Naive B cell (primary cell): ENCODE measurements at places on chromosomes 2 and 18. TPM values are rescaled to one million over a fixed set of nuclear protein-coding genes. Genes with fewer than 3 reads are reported as not detected.
A peak's percentile ranks its signal among the peaks of the same experiment; 100 is the strongest.

- no peaks in the 10 kb centered on the region for H3K27me3 ChIP-seq
- no peak overlapping the region for H3K4me3 ChIP-seq
- H3K27ac ChIP-seq: no peak overlapping the region
- H3K4me1 ChIP-seq: peaks cover 6% of the 10 kb centered on the region
- DNase-seq: no peak
- H3K36me3 ChIP-seq: peaks cover 29% of the 10 kb centered on the region
Observed at GRCh38 chr18:42068030-42068429, 113.0 kb downstream of the PIK3C3 start.

- H3K4me1 ChIP-seq: no peaks in the 10 kb centered on the region
- H3K27ac ChIP-seq: no peak overlapping the region
- H3K4me3 ChIP-seq: no peak overlapping the region
- no peak for DNase-seq
- no peaks in the 10 kb centered on the region for H3K36me3 ChIP-seq
Observed at GRCh38 chr2:51289045-51289444, 257.1 kb upstream of the NRXN1 start.

DNA sequence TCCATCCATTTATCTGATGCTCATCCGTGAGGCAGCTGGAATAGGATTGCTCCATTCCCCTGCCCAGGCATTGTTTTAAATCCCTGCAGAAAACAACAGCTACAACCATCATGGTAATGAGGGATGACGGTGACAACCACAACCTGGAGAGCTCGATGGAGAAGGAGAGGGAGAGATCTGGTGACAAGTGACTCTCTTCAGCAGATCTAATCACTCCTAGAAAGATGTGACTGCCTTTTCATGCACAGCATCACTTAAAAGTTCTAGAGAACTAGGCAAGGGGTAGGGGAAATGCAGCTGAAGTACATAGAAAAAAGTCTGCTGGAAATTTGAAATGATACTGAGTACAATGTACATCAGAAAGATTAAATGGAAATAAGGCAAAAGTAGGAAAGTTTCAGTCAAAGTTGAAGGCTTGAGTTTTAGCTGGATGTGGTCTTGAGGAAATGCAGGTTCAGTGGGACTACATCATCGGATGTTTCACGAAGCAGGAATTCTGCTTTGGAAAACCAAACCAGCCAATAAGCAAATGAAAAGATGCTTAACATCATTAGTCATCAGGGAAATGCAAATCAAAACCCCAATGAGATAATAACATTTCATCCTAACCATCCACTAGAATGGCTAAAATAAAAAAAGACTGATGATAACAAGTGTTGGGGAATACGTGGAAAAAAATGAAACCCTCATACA lies 6.8 kb upstream of the ARHGAP25 start:
- DNase-seq: no peak
- H3K36me3 ChIP-seq: no peaks in the 10 kb centered on the region
- H3K4me3 ChIP-seq: peak overlapping the region; percentile 73
- peaks cover 44% of the 10 kb centered on the region for H3K4me1 ChIP-seq
- no peaks in the 10 kb centered on the region for H3K27me3 ChIP-seq

DNA sequence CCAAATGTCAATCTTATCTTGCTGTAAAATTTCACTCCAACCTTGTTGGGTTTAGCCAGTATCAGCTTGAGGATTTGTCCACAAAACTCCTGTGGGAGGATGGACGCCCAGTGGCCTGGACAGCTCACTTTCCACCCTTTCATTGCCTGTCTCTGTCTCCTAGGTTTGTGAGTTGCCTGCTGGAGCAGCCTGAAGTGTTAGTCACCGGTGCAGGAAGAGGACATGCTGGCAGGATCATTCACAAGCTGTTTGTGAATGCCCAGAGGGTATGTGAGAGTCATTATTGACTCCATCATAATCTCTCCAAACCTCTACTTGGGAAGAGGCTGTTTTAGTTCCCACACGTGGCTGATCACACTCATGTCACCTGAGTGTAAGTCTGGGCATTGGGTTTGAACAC lies 112.3 kb downstream of the RAB3GAP1 start:
- H3K4me1 ChIP-seq: no peaks in the 10 kb centered on the region
- DNase-seq: no peak
- H3K27me3 ChIP-seq: no peaks in the 10 kb centered on the region
- no peak overlapping the region for H3K4me3 ChIP-seq
- peaks cover 39% of the 10 kb centered on the region for H3K36me3 ChIP-seq

DNA sequence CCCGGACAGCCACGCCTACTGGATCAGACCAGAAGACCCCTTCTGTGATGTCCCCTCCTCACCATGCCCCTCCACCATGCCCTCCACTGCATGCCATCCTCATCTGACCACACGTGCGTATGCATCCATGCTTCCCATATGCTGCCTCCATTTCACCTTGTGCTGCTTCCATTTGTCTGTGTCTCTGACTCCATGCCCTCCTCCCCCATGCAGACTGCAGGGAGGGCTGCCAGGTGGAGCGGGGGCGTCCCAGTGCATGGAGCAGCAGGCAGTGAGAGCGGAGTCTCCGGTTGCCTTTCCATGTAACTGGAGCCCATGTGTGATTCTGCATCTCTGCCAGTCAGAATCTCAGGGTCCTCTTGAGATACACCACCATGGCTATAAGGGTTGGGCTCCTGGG lies 52.6 kb downstream of the COA5 start:
- DNase-seq: no peak
- no peaks in the 10 kb centered on the region for H3K27me3 ChIP-seq
- H3K27ac ChIP-seq: peak overlapping the region; percentile 12
- H3K4me3 ChIP-seq: no peak overlapping the region
- H3K4me1 ChIP-seq: peaks cover 12% of the 10 kb centered on the region

DNA sequence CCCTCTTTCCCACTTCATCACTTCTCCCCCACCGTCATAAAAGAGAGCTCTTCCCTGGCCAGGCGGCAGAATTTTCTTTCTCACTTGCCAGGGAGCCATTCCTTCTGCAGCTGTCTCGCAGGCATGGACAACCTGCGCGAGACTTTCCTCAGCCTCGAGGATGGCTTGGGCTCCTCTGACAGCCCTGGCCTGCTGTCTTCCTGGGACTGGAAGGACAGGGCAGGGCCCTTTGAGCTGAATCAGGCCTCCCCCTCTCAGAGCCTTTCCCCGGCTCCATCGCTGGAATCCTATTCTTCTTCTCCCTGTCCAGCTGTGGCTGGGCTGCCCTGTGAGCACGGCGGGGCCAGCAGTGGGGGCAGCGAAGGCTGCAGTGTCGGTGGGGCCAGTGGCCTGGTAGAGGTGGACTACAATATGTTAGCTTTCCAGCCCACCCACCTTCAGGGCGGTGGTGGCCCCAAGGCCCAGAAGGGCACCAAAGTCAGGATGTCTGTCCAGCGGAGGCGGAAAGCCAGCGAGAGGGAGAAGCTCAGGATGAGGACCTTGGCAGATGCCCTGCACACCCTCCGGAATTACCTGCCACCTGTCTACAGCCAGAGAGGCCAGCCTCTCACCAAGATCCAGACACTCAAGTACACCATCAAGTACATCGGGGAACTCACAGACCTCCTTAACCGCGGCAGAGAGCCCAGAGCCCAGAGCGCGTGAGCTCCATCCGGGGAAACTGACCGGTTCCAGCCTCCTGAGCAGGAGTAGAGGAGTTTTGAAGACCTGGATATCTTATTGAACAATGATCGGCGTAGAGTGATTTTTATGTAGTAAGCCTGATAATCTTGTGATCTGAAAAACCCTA lies at the start of gene MSGN1:
Gene MSGN1 (plus strand): TSS at position 65 of the 850 bp plus-strand sequence. CDS start 59 bp downstream, at position 124.
- no peak for DNase-seq
- H3K27ac ChIP-seq: peak within 1 kb of the TSS; percentile 66
- H3K4me1 ChIP-seq: peaks cover 61% of the 10 kb centered on the region
- H3K4me3 ChIP-seq: no peak within 1 kb of the TSS

DNA sequence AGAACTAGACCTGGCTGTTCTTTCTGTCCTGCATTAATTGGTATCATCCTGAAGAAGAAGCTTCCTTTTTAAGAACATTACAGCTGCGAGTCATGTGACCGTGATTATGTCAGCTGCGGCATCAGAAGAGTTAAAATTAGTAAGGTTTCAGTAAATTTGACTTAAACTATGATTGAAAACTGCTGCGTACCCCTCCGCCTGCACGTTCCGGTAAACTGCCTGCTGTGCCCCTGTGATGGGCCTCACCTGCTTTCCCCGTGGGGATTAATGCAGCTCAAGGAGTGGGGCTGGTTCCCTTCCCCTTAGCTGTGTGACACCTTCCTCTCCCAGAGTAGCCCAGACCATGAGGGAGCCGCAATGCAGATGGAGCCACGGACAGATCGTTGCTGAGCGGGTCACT lies 36.1 kb upstream of the MYO3B start:
- no peaks in the 10 kb centered on the region for H3K27me3 ChIP-seq
- H3K4me3 ChIP-seq: no peak overlapping the region

- H3K4me1 ChIP-seq: peaks cover 55% of the 10 kb centered on the region
- H3K27me3 ChIP-seq: no peaks in the 10 kb centered on the region
- no peak overlapping the region for H3K27ac ChIP-seq
- no peak overlapping the region for H3K4me3 ChIP-seq
- no peaks in the 10 kb centered on the region for H3K36me3 ChIP-seq
Observed at GRCh38 chr2:100237770-100238169, 84.5 kb downstream of the LONRF2 start.

DNA sequence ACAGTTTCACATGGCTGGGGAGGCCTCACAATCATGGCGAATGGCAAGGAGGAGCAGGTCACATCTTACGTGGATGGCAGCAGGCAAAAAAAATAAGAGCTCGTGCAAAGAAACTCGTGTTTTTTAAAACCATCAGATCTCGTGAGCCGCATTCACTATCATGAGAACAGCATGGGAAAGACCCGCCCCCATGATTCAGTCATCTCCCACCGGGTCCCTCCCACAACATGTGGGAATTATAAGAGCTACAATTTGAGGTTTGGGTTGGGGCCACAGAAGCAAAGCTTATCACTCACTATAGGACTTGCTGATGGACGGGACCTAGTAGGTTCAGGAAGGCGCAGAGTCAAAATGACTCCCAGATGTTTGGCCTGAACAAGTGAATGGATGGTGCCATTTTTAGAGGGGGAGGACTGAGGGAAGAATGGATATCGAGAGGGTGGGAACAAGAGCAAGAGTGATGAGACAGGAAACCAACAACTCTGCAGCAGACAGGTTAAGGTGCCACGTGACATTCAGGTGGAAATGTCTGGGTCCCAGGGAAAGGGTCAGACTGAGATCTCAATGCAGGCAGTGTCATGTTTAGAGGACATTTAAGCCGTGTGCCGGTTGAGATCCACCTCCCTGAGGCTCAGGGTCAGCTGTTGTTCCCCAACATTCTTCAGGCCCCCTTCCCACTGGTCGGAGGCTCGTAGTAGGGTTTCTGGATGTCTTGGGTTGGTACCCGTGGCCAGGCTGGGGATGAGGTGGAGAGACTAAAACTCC lies 85.7 kb downstream of the MYCN start:
- no peak overlapping the region for H3K27ac ChIP-seq
- no peak overlapping the region for H3K4me3 ChIP-seq
- H3K27me3 ChIP-seq: no peaks in the 10 kb centered on the region
- DNase-seq: no peak
- H3K36me3 ChIP-seq: no peaks in the 10 kb centered on the region
- H3K4me1 ChIP-seq: no peaks in the 10 kb centered on the region

DNA sequence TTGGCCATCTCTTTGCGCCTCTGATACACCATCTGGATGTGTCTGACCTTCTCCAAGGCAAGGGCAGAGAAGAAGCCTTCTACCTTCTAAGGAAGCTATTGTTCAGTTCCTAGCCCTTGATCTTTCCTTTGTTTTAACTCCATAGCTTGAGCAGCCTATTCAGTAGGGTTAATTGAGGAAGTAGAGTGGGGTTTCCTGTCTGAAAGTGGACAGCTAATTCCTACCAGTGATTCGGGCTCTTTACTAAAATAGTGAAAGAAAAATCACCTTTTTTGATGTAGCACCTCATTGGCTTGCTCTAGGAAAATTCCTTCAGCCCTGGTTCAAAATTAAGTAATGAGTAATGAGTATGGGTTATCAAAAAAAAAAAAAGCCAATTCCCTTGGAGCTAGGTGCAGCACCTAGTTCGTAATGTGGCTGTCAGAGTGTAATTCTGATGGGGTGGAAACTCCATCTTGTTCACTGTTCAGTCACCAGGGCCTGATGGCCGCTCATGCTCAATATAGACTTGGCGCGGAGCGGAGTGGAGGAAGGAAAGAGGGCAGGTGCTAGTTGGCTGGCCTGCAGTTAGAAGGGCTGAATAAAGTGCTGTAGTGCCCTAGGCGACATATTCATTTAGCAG lies 2.9 kb upstream of the MGAT5 start:
- H3K27ac ChIP-seq: peak overlapping the region; percentile 30
- H3K4me3 ChIP-seq: peak overlapping the region; percentile 73
- H3K36me3 ChIP-seq: peaks cover 9% of the 10 kb centered on the region
- no peaks in the 10 kb centered on the region for H3K27me3 ChIP-seq
- no peak for DNase-seq

Gene PSMA8
- 2.9 TPM for polyA plus RNA-seq

DNA sequence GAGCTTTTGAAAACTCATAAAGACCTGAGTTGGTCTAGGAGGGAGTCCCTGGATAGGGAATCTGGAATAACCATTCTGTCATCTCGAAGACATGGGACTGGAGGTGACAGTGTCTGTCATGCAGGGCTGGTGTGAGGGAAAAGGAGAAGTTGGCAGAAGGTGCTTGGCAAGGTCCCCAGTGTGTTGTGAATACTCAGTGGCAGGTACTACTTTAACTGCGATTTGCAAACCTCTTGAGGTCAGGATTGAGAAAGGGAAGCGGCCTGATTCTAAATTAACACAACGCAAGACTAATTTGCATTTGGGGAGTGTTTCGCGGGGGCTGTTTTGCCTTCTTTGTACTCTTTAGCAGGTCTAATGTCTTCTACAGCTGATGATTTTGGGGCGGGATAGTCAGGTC lies 77.0 kb upstream of the TMEM200C start:
- peak overlapping the region; percentile 16 for H3K27ac ChIP-seq
- H3K4me3 ChIP-seq: no peak overlapping the region
- H3K4me1 ChIP-seq: peaks cover 20% of the 10 kb centered on the region
- no peaks in the 10 kb centered on the region for H3K27me3 ChIP-seq
- DNase-seq: no peak

GRCh38 chr2:84487298-84487996 lies 28.4 kb upstream of the SUCLG1 start:
- no peaks in the 10 kb centered on the region for H3K36me3 ChIP-seq
- no peak overlapping the region for H3K4me3 ChIP-seq
- H3K27ac ChIP-seq: no peak overlapping the region
- no peak for DNase-seq
- H3K4me1 ChIP-seq: no peaks in the 10 kb centered on the region

- H3K27ac ChIP-seq: no peak overlapping the region
- no peaks in the 10 kb centered on the region for H3K27me3 ChIP-seq
- H3K36me3 ChIP-seq: no peaks in the 10 kb centered on the region
- no peak overlapping the region for H3K4me3 ChIP-seq
- peaks cover 8% of the 10 kb centered on the region for H3K4me1 ChIP-seq
- DNase-seq: no peak
Observed at GRCh38 chr2:37973615-37974353, 48.7 kb downstream of the RMDN2 start.

- peaks cover 5% of the 10 kb centered on the region for H3K4me1 ChIP-seq
- H3K27me3 ChIP-seq: no peaks in the 10 kb centered on the region
- peaks cover 41% of the 10 kb centered on the region for H3K36me3 ChIP-seq
Observed at GRCh38 chr2:54666131-54666633, 57.3 kb upstream of the EML6 start.

DNA sequence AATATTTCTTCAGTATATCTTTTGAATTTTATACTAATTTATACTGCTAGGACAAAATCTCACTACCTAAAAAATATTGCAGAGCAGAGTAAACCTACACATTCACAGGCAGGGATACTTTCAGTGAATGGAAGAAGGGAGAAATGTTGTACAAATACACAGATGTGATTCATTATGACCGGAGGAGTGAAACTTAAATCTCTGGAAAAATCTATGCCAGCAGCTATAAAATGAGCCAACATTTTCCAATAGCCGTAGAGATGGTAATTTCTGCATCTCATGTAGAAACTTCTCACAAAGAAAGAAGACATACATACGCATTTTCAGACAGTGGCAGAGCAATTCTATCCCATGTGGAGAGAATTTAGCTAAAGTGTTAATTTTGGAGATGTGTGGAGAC lies 54.8 kb downstream of the KCNS3 start:
- no peak overlapping the region for H3K27ac ChIP-seq
- no peak overlapping the region for H3K4me3 ChIP-seq
- peaks cover 42% of the 10 kb centered on the region for H3K27me3 ChIP-seq
- H3K36me3 ChIP-seq: no peaks in the 10 kb centered on the region
